ENCODE measurements at places on chromosomes 2 and 18.

- no peak for DNase-seq
Observed at GRCh38 chr2:100877555-100877954, 57.6 kb downstream of the NPAS2 start.

DNA sequence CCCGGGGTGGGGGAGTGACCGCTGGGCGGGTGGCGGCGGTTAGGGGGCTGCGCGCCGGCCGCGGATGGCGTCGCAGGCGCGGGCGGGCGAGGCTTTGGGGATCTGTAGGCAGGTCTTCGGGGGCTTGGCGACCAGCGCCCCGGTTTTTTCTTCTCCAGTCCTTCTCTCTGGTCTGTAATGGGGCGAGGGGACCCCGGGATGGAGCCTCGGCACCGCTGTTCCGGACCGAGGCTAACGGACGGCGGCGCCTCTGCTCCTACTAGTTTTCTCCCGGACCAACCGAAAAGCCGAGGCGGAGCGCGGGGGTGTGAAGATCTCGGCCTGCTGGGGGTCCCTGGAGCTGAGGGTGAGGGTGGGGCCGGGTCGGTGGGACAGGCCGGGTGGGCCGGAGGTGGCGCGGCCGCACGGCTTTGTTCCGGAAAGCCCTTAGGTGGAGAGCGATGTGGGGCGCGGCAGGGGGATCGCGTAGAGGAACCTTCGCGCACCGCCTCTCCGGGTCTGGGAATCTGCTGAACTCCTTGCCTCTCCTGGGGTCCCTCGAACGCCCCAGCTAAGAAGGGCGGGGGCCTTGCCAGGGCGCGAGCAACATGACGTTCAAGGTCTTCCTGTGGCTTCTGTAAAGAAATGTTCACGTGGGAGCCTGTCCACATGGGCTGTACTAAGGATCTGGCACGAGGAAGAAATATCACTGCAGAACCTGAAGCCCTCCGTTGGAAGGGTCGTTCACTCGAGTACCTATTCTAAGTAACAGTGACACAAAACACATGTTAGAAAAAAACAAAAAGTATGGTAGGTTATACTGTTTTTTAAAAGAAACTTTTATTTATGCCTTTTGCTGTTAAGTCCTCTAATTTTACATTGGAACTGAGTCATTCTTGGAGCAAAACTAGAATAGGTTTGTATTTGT, 861 bp downstream of the SLC39A10 start:
- DNase-seq, result peak; percentile 44

- DNase-seq, result no peak
Observed at GRCh38 chr2:190908532-190908931, 27.9 kb downstream of the GLS start.

DNA sequence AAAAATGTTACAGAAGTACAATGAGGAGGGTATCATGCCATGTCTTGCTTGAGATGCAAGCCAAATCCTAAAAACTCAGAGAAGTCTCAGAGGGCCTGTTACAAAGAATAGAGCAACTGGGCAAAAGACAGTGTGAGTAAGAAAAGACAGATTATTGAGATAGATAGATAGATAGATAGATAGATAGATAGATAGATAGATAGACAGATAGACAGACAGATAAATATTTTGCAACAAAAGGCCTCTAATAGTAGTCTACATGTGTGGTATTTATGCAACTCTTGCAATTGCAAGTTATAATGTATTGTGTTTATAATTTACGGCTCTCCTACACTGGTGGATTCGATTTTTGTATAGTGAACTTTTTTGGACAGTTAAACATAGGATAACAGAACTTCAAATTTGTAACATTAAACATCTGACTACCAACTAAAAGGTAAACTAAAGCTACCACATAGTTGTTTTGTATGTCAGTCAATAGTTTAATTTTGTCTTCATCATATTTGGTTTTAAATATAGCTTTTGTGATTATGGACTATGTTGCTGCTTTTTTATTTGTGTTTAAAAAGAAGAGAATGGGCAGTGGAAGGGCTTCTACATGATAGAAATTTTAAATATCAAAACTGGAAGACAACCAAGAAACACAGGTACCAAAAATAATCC, 740.7 kb upstream of the LRRTM4 start:
- no peak for DNase-seq

GRCh38 chr2:233165895-233166661, 85.4 kb upstream of the ATG16L1 start:
- DNase-seq, result peak; percentile 66

DNA sequence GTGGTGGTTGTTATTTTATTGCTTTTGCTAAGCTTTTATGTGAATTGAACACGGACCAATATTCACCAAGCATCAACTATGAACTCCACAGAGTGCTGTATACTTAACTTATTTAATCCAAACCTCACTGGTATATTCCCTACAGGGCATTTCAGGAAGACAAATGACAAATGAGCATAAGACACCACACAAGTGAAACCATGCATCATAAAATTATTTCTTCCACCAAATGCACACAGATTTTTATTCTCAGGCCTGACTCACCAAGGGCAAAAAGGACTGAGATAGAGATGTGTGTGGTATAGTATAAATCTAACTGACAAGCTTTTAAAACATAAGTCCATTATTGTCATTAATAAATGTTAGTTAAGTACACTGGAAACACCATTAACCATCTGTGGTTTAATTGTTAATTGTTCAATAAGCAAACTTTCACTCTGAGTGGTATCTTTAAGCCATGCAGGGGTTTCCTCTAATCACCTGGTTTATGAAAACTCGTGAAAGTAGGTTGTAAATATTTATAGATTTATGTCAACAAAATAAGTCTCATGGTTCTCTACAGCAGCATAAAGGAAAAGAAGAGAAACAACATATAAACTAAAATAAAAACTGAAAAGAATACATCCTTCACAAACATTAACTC, 77.6 kb upstream of the CRIM1 start:
- no peak for DNase-seq

- peak; percentile 10 for DNase-seq
Observed at GRCh38 chr2:238513346-238513745, 86.6 kb downstream of the ASB1 start.

DNA sequence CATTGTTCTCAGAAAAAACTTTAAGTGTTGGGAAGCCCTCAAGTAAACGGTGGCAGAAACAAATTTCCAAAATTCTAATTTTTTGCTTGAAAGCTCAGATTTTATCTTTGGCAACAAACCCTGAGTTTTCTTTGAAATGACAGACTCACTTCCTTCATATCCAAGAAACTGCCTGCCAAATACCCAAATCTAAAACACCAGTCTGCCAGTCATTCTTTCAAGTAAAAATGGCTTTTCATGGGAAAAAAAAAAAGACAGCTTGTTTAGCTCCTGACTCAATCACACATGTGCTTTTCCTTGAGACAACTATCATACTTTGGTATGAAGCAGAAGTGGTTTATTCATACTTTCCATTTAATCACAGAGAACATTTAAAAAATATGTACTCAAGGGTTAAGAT, 40.6 kb upstream of the CSRNP3 start:
- no peak for DNase-seq

All from hematopoietic multipotent progenitor cell treated with erythropoietin and hydrocortisone succinate and interleukin-3 and kit ligand, for 17 days (in vitro differentiated cells).